ENCODE measurements at places on chromosomes 6 and 20. TPM values are rescaled to one million over a fixed set of nuclear protein-coding genes. Genes with fewer than 3 reads are reported as not detected.
A peak's percentile ranks its signal among the peaks of the same experiment; 100 is the strongest.

DNA sequence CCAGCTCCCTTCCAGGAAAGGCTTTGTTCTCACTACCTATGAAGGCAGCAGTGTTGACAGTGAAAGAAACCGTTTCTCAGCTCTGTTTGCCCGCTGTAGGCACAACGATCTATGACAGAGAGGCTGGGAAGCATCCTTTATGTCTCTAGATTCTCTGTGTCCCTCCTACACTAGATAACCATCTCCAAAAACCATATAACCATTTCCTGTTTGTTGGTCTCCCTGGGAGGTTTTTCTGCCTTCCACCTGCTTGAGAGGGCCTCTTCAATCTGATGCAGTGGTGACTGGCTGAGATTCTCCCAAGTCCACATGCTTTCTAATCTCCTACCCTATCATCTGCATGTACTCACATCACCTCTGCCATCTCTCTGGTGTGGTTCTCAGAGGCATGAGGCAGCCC is 32.0 kb upstream of the TMEM217 start:
- no peak for DNase-seq
- H3K36me3 ChIP-seq, result peaks cover 49% of the 10 kb centered on the region
- H3K27ac ChIP-seq, result no peak overlapping the region
- H3K27me3 ChIP-seq, result peaks cover 2% of the 10 kb centered on the region
- H3K4me1 ChIP-seq, result peaks cover 12% of the 10 kb centered on the region

GRCh38 chr6:28809947-28810658 is 113.7 kb downstream of the TRIM27 start:
- no peaks in the 10 kb centered on the region for H3K36me3 ChIP-seq
- no peak for DNase-seq
- H3K4me1 ChIP-seq, result peaks cover 61% of the 10 kb centered on the region
- peaks cover 30% of the 10 kb centered on the region for H3K27me3 ChIP-seq
- H3K4me3 ChIP-seq, result peak overlapping the region; percentile 82

Gene MLIP
- not detected for total RNA-seq

Gene EPHA7
- total RNA-seq, result not detected

Gene ZNF76
- 14.1 TPM for total RNA-seq

Measured in HFFc6 (cell line).